ENCODE measurements at places on chromosomes 4 and X. TPM values are rescaled to one million over a fixed set of nuclear protein-coding genes. Genes with fewer than 3 reads are reported as not detected.

The HTRA3 gene
- 20.4 TPM for total RNA-seq

The CHRDL1 gene
- total RNA-seq: not detected

The ENOPH1 gene
- total RNA-seq: 29.5 TPM

The FRG2 gene
- total RNA-seq: not detected

The DDIT4L gene
- 0.21 TPM for total RNA-seq

The ZNF630 gene
- total RNA-seq: 0.20 TPM

The NUDT10 gene
- total RNA-seq: 1.2 TPM

The EDNRA gene
- total RNA-seq: 0.43 TPM

The ENPP6 gene
- total RNA-seq: not detected

The SSX3 gene
- not detected for total RNA-seq

The BEX3 gene
- total RNA-seq: 260 TPM

The CHM gene
- total RNA-seq: 7.8 TPM

The VCX gene
- not detected for total RNA-seq

The VCX3A gene
- total RNA-seq: not detected

The SGCB gene
- 16.8 TPM for total RNA-seq

The FTHL17 gene
- total RNA-seq: not detected

The FABP2 gene
- total RNA-seq: not detected

The MAGEA8 gene
- not detected for total RNA-seq

All from A549 treated with Hydrocortisone at 1 μM for 4 hours (cell line).